ENCODE measurements at places on chromosomes 1 and 21. TPM values are rescaled to one million over a fixed set of nuclear protein-coding genes. Genes with fewer than 3 reads are reported as not detected.

Gene CASZ1
- under 0.01 TPM for total RNA-seq

Gene SPRR1B
- total RNA-seq = not detected

Gene PGLYRP4
- not detected for total RNA-seq

Gene AMY1C
- not detected for total RNA-seq

Gene SH2D5
- total RNA-seq = 1.4 TPM
